ENCODE measurements at places on chromosomes 16 and 17.

GRCh38 chr16:80671281-80671849, 130.6 kb downstream of the DYNLRB2 start:
- no peak for DNase-seq

DNA sequence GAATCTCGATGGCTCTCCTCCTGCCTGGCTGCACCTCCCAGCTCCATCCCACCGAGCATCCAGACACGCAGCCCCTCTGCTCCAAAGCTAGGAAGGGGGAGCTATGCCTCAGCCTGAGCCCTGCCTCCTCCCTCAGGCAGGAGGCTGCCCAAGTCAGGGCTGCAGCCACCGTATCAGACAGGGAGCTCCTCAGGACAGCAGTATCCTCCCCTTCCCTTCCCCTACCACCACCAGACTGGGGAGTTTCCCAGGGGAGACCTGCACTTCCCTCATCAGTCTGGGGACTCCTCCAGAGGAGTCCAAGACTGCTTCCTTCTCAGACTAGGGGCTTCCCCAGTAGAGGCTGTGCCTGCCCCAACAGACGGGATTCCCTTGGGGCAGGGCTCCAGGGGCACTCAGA, 17.5 kb downstream of the TMEM132E start:
- no peak for DNase-seq

- DNase-seq: no peak
These were observed 238.0 kb downstream of the HS3ST3A1 start for GRCh38 chr17:13363771-13364170.

GRCh38 chr16:77376358-77376757, 58.5 kb downstream of the ADAMTS18 start:
- no peak for DNase-seq

- DNase-seq: no peak
These were observed 559.1 kb upstream of the SALL1 start for GRCh38 chr16:51710186-51710585.

DNA sequence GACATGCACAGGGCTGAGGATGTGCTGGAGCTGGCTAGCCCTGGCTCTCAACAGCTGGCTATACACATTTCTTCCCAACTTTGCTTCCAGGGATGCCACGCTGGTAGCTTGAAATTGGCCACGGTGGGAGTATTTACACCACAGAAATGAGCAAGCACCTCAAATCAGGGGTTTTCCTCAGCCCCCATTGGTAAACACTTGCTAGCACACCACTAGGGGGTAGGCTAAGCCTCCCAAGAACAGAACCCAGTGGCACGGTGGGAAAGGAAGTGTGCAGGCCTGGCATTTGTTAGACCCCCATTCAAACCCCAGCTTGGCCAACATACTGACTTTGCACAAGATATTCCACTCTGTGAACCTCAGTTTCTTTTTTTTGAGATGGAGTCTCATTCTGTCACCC, 12.9 kb downstream of the DRC3 start:
- no peak for DNase-seq

- no peak for DNase-seq
These were observed 5.0 kb downstream of the ATP5PD start for GRCh38 chr17:75041656-75042280.

- no peak for DNase-seq
These were observed 190.6 kb upstream of the FOXF1 start for GRCh38 chr16:86319585-86320236.

- no peak for DNase-seq
These were observed 8.0 kb downstream of the PRSS41 start for GRCh38 chr16:2806286-2806685.

DNA sequence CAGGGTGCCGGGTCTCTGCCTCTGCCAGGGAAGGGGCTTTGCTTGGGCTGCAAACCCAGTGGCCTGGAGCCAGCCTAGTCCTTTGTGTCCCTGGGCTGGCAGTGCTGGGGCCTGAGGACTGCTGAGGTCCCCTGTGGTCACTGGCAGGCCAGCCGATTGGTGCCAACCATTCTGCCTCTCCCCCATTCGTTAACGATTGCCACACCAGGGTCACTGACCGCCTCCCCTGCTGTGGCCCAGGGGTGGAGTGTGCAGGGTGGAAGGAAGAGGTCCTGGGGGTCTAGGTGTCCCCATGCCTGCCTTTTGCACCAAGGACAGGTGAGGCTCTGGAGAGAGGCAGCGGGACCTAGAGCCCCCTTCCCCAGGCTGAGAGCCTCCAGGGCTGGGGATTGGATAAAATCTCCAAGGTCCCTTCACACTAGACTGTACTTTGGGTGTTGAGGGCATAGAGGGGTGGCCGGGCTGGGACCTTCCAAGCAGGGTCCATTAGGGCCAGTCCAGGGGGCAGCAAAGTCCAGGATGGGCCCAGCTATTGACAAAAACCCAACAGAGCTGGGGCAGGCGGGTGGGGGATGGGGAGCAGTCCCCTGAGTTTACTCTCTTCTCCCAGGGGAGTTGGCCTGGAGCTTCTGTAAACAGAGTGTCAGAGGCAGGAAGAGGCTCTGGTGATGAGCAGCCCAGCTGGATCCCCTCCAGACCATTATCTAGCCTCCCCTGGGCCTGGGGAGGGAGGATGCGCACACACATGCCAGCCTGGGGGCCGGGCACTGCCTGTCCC, 1.1 kb downstream of the VASN start:
- no peak for DNase-seq

GRCh38 chr17:37714897-37715296, 30.0 kb downstream of the HNF1B start:
- DNase-seq: no peak

DNA sequence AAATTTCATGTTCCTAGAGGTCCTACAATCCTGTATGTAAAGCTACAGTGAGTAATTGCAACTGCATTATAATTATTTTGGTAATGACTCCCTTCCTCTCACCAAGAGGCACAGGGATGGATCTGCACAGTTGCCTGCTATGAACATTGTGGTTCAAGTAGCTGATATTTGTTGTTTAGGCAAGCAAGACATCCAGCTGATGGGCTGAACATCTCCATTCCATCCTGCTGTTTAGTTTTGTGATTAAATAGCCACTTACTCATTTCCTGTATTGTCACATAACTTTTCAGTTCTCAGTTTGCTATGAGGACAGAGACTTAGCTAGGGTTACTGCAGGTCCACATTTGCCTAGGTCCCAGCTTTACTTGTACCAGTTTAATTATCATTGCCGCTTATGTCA, 181.2 kb upstream of the TBX2 start:
- no peak for DNase-seq

- DNase-seq: no peak
These were observed 357.3 kb upstream of the XYLT1 start for GRCh38 chr16:17828012-17828411.

- no peak for DNase-seq
These were observed at the start of gene IL32 for GRCh38 chr16:3065069-3065741. TSS of gene IL32 (plus strand) at chr16:3065640. CDS start at chr16:3065812, 172 bp downstream.

DNA sequence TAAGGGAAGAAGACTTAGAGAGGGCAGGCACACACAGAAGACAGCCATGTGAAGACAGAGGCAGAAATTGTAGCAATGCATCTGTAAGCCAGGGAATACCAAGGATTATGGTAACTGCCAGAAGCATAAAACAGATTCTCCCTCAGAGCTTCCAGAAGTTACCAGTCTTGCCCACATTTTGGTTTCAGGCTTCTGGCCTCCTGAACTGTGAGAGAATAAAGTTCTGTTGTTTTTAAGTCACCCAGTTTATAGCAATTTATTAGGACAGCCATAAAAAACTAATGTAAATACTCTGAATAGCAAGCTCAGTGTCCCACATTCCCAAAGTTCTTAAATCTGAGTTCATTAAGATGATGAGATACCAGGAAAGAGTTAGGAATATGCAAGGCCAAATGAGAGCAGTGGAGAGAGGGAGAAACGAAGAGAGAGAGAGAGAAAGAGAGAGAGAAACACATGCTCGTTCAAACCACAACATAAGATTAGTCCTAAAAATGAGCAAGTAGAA, 123.4 kb downstream of the HS3ST3A1 start:
- DNase-seq: no peak

- DNase-seq: no peak
These were observed 8.5 kb upstream of the CYTH1 start for GRCh38 chr17:78790552-78790951.

DNA sequence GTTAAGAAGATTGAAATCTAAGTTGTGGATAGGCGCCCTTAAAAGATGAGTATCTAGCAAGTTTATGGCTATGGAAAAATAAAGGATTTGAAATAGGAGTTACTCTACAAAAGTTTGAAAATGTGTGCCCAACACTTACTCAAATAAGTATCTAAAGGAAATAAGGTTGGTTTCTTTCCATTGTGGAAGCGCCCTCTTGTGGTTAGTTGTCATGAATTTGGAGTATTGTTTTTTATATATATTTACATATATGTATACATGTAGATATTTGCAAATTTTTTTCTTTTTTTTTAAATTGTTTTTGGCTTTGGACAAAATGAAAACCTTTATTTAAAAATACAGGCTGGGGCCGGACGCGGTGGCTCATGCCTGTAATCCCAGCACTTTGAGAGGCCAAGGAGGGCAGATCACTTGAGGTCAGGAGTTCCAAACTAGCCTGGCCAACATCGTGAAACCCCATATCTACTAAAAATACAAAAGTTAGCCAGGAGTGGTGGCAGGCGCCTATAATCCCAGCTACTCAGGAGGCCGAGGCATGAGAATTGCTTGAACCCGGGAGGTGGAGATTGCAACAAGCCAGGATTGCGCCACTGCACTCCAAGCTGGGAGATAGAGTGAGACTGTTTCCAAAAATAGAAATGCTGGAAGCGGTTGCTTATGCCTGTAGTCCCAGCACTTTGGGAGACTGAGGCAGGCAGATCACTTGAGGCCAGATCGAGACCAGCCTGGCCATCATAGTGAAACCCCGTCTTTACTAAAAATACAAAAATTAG, 24.0 kb upstream of the VPS4A start:
- DNase-seq: no peak

GRCh38 chr17:82444941-82445521, 5.5 kb downstream of the CYBC1 start:
- DNase-seq: no peak

DNA sequence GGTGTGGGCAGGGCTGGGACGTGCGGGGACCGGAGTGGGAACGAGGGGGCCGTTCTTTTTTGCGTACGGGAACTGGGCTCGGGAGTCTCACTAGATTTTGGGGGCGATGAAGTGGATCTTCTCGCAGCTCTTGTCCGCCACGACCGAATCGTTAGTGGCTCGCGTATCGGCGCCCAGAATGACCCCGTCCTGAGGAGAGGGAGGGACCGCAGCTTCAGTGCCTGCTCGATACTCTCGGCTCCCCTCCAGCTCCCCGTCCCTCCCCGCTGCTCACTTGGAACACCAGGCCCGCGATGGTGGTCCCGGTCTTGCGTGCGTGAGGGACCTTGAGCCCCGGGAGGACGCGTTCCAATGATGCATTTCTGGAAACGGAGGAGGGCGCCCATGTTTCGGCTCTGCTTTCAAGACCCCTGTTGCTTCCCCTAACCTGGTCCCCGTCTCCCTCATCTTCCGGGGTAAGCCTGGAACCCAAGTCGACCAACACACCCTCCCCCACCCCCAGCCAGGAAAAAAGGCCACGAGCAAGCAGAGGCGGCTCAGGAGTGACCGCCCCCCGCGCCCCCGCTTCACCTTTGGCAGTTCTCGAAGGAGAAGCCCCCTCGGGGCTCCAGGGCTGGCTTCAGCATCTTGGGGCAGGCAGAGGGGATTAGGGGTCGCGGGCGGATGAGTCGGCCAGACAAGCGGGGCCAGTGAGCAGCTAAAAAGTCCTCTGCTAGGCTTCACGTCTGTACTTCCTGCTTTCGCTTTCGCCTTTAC, at the start of gene PSMB10:
Gene PSMB10, minus strand, starts transcription at position 727 of the 756 bp plus-strand sequence. Its CDS starts 101 bp downstream, at position 626.
- peak; percentile 55 for DNase-seq

GRCh38 chr17:29070781-29071180, 27.8 kb downstream of the PIPOX start:
- no peak for DNase-seq

DNA sequence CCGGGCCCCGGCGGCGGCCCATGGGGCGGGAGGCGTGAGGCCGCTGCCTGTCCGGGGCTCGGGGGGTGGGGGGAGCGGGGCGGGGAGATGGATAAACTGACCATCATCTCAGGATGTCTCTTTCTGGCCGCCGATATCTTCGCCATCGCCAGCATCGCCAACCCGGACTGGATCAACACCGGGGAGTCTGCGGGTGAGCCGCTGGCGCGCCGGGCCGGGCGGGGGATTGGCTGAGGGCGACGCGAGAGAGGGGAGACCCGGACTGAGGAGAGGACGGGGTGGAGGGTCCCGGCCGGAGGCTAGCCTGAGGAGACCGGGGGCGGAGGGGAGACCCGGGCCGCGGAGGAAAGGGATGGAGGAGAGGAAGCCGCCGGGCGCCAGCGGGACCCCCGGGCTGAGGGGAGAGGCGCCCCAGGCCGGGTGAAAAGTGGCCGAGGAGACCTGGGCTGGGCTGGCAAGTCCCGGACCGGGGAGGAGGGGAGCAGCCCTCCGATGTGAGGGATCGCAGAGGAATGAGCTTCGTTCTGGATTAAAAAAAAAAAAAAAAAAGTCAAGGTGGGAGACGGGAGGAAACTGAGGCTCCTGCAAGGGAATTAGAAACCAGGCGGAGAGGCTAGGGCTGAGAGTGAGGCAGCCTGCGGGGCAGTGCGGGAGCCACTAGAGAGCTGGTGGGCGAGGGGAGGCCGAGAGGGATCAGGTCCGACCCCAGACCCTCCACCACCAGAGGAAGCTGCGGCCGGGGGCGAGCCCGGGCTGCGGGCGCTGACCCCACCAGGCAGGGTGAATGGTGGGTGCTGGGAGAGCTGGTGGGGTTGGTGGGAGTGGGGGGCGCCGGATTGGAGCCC, 526 bp downstream of the MOSMO start:
- no peak for DNase-seq

GRCh38 chr16:11520442-11520841, 66.3 kb downstream of the LITAF start:
- no peak for DNase-seq

DNA sequence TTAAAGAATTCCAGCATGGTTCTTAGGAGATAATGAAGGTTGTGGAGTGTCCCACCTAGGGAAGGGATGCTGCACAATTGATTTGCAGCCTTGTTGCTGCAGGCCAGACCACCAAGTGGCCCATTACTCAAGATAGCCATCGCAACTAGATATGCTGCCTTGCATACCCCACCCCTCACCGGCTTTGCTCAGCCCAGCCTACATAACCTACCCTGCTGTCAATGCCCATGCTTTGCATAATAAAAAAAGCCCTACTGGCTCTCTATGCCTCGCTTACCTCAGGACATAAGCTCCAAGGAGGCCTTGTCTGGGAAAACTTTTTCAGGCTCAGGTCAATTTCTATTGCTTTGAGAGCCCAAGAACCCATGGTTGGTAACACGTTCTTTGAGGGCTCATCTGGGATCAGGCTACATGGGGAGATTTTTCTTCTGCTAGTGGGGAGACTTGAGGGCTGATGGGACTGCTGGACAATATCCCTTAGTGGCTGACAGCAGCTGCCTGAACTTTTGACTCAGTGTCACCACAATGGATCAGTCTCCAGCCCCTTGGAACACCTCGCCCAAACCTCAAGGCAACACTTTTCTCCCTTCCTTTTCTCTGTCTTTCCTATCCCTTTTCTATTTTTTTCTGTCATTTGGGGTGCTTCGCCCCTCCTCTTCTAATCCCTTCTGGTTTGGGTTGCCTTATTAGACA, 38.3 kb downstream of the SCPEP1 start:
- no peak for DNase-seq

All from stimulated activated CD4-positive, alpha-beta T cell treated with anti-CD3 and anti-CD28 coated beads, TNF-alpha, amount 100 ng/mL, for 4 hours (primary cell).